WTC11 (cell line): ENCODE measurements at places on chromosomes 12 and 14. TPM values are rescaled to one million over a fixed set of nuclear protein-coding genes. Genes with fewer than 3 reads are reported as not detected.

The BTBD7 gene
- total RNA-seq: 29.2 to 34.1 TPM (median 31.3 TPM) in 3 replicates

The HNRNPA1 gene
- 2,589 to 2,788 TPM (median 2,737 TPM) in 3 replicates for total RNA-seq

The IKZF4 gene
- 13.6 to 14.9 TPM (median 14.8 TPM) in 3 replicates for total RNA-seq

The PTPRQ gene
- not detected in 3 replicates for total RNA-seq

The NAB2 gene
- total RNA-seq: 16.5 to 20.5 TPM (median 17.2 TPM) in 3 replicates

The PTCSC3 gene
- total RNA-seq: not detected in 3 replicates

The MSI1 gene
- total RNA-seq: 64.5 to 71.9 TPM (median 71.5 TPM) in 3 replicates

The FLRT2 gene
- 8.0 to 13.2 TPM (median 9.4 TPM) in 3 replicates for total RNA-seq

The SMCO2 gene
- total RNA-seq: 0.32 to 0.71 TPM (median 0.52 TPM) in 3 replicates

The CLEC12A gene
- not detected in 3 replicates for total RNA-seq

The ASB8 gene
- 7.4 to 11.3 TPM (median 8.8 TPM) in 3 replicates for total RNA-seq

The LIN7A gene
- 8.3 to 8.6 TPM (median 8.5 TPM) in 3 replicates for total RNA-seq

The NTF3 gene
- 1.2 to 1.5 TPM (median 1.3 TPM) in 3 replicates for total RNA-seq

The SYCP3 gene
- 0.15 TPM in 1 of 3 replicates, not detected in the others for total RNA-seq

The OR6C2 gene
- total RNA-seq: not detected in 3 replicates

The MNAT1 gene
- 55.2 to 59.0 TPM (median 56.0 TPM) in 3 replicates for total RNA-seq

The ASB2 gene
- total RNA-seq: 0.37 to 0.73 TPM (median 0.71 TPM) in 3 replicates

The ADIPOR2 gene
- 36.0 to 39.2 TPM (median 38.4 TPM) in 3 replicates for total RNA-seq
